Keratinocyte (primary cell): ENCODE measurements at places on chromosomes 6 and 20. TPM values are rescaled to one million over a fixed set of nuclear protein-coding genes. Genes with fewer than 3 reads are reported as not detected.
A peak's percentile ranks its signal among the peaks of the same experiment; 100 is the strongest.

Gene HACE1
- polyA plus RNA-seq, result 4.3 to 7.4 TPM (median 6.1 TPM) in 3 replicates

Gene CLVS2
- polyA plus RNA-seq, result not detected in 3 replicates

Gene ZSCAN31
- 14.4 to 21.7 TPM (median 15.8 TPM) in 3 replicates for polyA plus RNA-seq

Gene SGK2
- polyA plus RNA-seq, result 0.12 to 0.23 TPM in 2 of 3 replicates, not detected in the other

Gene SIRPB2
- polyA plus RNA-seq, result 1.1 to 2.1 TPM (median 1.6 TPM) in 3 replicates

Gene RHAG
- 0.05 TPM in 1 of 3 replicates, not detected in the others for polyA plus RNA-seq

Gene PNLDC1
- polyA plus RNA-seq, result 0.05 to 0.14 TPM (median 0.12 TPM) in 3 replicates

Gene SIM1
- not detected in 3 replicates for polyA plus RNA-seq

Gene ADGRF5
- 0.01 TPM in 1 of 3 replicates, not detected in the others for polyA plus RNA-seq

Gene SNX21
- polyA plus RNA-seq, result 5.2 to 8.6 TPM (median 6.9 TPM) in 3 replicates

Gene DLK2
- polyA plus RNA-seq, result 19.8 to 32.2 TPM (median 31.6 TPM) in 3 replicates

- peak; percentile 77 for DNase-seq
These were observed 505 bp upstream of the WRNIP1 start for GRCh38 chr6:2764610-2765165.

GRCh38 chr20:49701241-49701790 lies 12.4 kb downstream of the B4GALT5 start:
- DNase-seq, result no peak

GRCh38 chr20:57330998-57331397 lies 1.4 kb downstream of the SPO11 start:
- no peak for DNase-seq

DNA sequence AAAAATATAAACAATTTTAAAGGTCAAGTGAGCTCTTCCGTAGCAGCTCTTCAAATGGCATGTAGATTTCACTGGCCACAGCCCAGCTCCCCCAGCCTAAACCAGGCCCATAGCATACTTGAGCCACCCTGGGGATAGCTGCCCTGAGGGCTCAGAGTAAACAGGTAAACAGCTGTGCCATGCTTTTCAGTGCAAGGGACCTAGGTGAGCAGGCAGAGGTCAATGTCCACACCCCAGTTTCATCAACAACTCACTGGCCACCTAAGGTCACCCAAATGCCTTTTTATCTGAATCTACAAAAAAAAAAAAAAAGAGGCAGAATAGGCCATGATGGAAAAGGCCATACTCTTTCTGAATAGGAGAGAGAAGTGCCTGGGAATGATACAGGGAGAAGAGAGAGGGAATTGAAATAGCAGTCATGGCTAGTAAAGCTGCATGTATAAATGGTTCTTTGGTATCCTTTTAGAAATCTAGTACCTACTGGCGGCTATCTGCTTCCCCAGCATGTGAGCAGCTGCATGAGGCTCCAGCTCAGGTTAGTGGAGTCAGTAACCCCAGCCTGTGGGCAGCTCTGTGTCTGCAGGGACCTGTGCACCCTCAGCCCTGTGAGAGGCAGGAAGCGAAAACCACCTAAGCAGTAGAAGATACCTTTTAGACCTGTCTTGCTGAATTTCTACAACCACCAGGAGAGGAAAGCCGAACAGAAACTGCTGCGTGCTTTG lies 77.0 kb downstream of the FOXA2 start:
- no peak for DNase-seq

DNA sequence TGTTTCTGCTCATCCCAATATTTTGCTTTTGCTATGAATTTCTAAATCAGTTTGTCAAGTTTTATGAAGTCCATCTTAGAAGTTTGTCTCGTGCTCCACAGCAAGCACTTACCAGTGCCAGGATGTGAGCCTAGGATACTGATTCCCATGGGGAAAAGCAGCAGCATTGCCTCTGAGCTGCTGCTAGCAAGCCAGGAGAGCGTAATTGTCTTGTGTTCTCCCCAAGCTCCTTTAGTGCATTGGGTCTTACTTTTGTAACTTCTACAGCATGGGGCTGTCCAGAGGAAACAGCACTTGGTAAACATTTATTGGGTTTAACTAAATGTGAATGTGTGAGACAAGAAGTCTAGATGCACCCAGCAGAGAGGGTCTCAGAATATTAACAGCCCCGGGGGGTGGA lies 76.1 kb downstream of the RNF182 start:
- DNase-seq, result no peak

- no peak for DNase-seq
These were observed 32.1 kb downstream of the LAMA4 start for GRCh38 chr6:112221981-112222852.

DNA sequence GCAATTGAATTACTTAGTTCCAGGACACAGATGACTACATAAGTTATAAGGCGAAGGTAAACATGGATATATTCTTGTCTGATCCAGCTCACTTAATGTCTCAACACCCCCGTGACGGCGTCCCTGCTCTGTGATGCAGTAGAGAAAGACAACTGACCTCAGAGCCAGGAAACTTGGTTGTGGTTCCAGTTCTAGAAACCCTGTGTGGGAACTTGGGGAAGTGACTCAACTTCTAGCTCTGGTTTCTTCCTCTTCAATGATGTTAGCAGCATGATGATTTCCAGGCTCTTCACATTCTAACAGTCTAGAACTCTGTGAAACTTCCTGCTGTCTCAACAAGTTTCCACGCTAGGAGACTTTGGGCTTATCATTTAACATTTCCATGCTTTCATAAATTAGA lies 18.4 kb downstream of the LAMA4 start:
- DNase-seq, result no peak

DNA sequence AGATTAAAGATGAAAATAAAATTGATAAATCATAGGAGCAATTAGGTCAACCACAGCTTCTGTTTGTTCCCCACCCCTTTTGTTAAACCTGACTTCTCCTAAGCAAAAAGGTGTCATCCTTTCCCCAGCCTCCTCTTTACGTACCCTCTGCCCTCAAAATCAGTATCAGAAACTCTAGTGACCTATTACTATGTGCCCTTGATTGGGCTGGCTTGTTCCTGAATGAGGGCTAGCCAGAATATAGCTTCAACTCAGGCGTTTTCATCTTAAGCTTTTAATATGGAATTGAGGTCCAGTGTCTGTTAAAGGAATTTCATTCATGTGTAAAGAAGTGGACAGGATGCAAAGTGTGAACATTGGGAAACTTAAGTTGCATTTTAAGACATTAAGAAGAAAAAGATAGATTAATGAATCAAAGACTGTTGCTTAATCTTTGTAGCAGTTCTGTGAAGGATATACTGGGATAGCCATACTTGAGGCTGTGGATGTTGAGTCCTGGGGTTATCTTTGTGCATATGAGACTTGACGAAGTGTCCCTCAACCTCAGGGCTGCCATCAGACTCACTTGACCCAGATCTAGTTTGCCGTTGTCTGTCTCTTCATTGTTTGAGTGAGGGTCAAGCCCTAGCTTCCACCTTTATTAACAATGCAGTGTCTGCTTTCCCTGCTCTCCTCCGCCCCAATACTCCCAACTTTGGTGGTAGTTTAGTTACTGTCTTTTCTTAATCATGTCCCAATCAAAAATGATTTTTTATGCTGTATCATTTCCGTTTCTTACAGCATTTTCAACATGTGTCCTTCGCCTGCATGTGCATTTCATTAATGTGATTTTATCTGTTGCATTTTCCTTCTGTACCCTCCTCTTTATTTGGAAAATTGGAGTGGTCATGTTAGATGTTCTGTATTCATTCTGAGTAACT lies 1.9 kb downstream of the TBPL1 start:
- no peak for DNase-seq

- DNase-seq, result no peak
These were observed 204.3 kb downstream of the TFAP2C start for GRCh38 chr20:56833427-56833826.

- DNase-seq, result no peak
These were observed 1.5 kb upstream of the GNRH2 start for GRCh38 chr20:3041854-3042409.

DNA sequence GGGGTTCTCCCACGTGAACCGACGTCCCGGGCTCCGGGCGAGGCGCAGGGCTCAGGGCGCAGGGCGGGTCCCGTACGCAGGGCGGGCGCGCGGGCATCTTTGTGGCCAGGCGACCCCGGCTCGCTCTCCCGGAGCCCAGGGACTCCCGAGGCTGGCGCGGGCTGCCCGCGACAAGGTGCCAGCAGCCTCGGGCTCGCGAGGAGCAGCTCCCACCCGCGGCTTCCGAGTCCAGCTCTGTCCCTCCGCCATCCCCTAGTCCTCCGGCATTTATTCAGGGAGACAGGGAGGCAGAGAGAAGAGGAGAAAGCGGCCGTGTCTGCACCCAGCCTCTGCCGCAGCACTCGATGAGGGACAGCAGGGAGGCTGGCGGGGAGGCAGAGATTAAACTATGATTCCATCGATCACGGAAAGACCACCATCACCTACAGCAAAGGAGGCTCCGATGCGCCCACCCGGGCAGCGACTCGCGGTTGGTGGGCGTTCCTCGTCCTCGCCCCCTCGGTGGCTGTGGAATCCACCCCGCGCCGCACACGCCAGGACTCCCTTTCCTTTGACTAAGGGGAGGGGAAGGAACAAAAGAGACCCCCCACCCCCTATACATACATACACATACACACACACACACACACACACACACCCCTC lies 1.1 kb downstream of the RGS17 start:
- DNase-seq, result no peak
